SK-N-MC (cell line): ENCODE measurements at places on chromosomes 6 and 20.

DNA sequence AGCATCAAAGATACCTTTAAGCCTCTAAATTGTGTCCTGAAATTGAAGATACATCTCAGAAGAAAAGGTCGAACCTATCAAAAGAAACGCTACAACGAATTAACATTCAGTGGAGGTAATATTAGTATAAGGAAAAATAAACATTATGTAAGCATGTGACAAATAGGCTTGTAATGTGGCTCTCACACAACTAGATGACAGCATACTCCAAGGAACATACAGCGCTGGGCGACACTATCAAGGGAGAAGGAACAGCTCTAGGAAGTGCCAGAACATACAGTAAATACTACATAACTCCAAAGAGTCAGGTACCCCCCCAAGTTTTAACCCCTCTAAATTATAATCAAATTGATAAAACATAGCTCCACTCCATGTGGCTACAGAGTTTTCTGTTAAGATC, 103.5 kb downstream of the LAMP5 start:
- DNase-seq, result peak; percentile 58

DNA sequence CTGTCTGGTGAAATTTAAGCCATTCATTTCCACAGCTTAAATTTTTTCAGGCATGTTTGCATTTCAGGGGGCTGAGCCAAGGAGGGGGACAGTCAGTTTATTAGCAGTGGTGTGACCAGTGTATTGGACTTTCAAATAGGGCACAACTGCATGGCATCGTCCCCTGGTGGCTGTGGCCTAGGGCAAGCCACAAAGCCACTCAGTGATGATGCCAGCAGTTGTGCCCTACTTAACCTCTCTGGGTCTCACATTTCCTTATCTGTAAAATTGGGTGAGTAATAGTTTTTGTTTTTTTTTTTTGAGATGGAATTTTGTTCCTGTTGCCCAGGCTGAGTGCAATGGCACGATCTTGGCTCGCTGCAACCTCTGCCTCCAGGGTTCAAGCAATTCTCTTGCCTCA, 48.0 kb downstream of the CDC5L start:
- DNase-seq, result no peak

DNA sequence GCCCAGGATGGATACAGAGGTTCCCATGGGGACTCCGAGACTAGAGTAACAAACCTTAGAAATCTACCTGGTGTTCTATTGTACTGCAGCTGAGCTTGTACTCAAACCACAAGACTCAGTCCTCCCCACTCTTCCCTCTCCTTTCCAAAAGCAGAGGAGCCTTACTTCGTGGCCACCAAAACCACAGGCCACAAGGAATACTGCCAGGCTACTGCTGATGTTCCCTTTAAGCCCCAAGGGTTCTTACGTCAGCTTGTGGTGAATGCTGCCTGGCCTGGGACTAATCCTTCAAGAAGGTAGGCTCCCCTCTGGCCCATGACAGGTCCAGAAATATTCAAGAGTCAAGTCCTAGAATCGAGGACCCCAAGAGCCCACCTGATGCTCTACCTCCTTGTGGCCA, 10.5 kb upstream of the DEFB128 start:
- no peak for DNase-seq

GRCh38 chr20:51310216-51310615, 232.3 kb downstream of the NFATC2 start:
- no peak for DNase-seq

DNA sequence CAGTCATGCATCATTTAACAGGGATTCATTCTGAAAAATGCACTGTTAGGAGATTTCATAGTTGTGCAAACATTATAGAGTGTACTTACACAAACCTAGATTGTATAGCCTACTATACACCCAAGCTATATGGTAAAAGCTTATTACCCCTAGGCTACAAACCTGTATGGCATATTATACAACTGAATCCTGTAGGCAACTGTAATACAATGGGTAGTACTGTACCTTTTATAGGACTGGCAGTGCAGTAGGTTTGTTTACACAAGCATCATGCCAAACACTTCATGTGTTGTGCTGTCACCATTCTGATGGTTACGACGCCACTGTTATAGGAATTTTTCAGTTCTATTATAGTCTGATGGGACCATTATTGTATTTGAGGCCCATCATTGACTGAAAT, 39.3 kb upstream of the KHDC1 start:
- DNase-seq, result no peak

- no peak for DNase-seq
Observed at GRCh38 chr6:65123521-65123920, 583.5 kb downstream of the EYS start.

DNA sequence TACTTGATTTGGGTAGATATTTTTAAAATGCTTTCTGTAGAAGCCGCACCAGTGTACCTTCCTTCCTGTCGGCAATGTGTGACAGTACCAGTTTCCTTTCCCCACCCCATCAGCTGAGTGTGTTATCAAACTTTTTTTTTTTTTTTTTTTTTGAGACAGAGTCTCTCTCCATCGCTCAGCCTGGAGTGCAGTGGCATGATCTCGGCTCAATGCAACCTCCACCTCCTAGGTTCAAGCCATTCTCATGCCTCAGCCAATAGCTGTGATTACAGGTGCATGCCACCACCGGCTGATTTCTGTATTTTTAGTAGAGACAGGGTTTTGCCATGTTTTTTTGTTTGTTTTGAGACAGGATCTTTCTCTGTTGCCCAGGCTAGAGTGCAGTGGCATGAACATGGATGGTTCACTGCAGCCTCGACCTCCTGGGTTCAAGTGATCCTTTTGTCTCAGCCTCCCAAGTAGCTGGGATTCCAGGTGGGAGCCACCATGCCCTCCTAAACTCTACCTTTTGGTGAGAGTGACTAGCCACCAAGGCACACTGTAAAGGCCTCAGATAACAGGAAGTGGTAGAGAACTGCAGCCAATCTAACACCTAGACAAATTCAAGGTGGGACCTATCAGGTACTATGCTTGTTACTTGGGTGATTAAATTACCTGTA, 26.5 kb upstream of the ZBTB22 start:
- DNase-seq, result no peak

DNA sequence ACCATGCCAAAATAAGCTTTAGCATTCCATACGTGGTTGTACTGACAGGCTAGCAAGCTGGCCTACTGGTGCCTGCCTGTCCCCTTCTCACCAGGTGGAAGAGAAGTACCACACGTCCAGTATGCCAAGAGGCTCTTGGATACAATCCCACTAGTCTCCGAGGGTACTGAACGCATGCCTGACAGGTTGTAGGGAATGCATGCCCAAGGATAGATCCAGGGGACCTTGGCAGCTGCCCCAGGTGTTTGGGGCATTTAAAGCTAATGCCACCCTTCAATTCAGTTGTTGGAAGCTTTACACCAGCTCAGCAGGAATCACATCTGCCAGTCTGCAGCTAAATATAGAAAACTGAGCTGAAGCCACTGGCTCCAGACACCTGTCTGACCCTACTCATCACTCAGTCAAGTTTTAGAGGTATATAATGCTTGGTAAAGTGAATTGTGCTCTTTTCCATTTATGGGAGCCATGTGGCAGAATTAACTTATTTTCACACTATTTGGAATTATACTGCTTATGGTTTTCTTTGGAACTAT, 4.9 kb downstream of the TUBB2B start:
- no peak for DNase-seq

- no peak for DNase-seq
Observed at GRCh38 chr6:14546036-14546435, 428.5 kb downstream of the CD83 start.

DNA sequence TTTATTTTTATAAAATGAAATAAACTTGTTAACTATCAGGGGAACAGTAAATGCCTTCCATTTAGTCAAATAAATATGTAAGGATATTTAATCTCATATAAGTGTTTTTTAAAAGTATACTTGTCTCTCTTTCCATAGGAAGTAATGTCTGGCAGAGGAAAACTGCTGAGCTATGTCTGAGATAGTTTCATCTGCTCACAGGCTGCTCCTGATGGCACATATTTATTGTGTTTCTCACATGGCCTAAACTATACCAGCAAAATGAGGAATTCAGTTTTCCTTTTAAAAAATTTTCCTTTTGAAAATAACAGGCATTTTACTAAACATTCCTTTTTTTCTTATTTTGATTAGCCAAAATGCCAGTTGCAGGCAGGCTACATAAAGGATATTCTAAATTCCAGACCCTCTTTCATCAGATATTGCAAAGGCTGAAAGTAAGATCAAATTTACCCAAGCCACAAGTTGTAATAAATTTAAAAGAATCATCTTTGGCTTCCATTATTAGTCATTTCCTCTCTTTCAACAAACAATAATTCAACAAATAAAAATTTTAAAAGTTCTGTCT, 60.1 kb upstream of the RNF146 start:
- DNase-seq, result no peak

DNA sequence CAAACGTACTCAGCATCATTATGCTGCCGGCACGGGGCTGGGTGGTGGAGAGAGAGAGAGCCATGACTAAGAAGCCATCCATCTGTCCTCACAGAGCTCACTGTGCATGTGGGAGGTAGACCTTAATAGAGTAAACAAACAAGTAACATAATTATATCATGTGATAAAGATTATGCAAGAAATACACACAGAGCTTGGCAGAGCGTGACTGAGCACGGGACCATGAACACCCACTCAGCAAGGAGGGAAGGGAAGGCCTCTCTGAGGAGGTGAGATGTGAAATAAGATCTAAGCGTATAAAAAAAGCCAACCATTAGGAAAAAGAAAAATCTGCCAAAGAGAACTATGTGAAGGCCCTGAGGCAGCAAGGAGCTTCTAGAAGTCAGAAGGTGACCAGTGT, 207.5 kb downstream of the PTPRT start:
- no peak for DNase-seq

DNA sequence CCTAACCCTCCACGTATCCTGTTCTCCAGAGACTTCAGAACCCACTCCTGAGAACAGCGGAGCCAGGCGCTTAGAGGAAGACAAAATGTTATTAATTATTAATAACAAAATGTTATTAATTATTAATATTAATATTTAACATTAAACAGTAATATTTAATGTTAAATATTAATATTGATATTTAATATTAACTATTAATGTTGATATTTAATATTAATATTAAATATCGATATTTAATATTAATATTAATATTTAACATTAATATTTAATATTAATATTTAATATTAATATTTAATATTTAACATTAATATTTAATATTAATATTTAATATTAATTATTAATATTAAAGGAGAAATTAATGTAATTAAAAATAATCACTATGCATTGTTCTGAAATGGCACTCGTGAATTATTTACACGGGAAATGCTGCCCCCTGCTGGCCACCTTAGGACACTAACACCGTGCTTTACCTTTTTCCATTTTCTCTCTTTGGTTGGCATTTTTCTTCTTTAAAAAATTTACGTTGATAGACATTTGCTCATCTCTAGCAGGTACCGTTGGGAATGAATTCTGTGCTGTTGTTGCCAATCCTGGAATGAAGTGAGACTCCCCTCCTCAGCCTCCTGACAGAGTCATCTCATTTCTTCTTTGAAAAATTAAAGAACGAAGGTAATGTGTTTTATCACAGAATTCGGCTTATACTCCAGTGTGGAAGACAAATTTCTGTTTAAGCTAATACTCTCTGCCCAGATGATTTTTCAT, 7.5 kb upstream of the GGTLC1 start:
- DNase-seq, result no peak

DNA sequence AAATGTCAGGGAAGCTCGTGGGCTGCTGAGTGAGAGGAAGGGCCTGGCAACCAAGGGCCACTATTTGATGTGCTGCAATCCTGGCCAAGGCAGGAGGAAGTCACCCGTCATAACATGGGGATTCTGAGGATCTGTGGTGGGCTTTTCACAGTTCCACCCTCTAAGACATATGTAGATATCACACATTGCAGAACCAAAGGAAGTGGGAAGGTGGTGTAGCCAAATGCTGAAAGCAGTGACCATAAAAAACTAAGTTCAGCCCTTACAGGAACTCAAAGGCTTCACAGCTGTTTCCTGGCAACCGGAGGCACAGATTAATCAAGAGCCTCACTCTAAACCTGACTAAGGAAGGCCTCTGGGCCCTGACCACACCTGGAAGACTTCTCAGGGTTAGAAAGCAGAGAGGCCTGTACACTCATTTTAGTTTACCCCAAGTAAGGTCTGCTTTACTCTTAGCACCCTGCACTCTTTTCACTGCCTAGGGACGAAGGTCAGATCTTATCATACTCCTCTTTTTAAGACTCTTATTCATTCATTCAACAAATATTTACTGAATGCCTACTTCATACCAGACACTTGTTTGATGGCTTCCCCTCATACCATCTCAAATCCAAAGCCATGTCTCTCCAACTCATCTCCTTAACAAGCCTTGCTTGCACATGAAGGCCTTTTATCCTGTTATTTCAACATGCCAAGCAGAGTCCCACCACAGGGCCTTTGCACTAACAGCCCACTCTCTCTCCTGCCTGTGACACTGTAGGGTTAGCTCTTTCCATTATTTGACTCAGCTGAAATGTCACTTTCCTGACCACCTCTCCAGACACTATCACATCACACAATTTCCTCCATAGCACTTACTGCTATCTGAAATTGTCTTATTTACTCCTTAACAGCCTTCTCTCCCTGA, 2.6 kb downstream of the UBE2V1 start:
- no peak for DNase-seq

DNA sequence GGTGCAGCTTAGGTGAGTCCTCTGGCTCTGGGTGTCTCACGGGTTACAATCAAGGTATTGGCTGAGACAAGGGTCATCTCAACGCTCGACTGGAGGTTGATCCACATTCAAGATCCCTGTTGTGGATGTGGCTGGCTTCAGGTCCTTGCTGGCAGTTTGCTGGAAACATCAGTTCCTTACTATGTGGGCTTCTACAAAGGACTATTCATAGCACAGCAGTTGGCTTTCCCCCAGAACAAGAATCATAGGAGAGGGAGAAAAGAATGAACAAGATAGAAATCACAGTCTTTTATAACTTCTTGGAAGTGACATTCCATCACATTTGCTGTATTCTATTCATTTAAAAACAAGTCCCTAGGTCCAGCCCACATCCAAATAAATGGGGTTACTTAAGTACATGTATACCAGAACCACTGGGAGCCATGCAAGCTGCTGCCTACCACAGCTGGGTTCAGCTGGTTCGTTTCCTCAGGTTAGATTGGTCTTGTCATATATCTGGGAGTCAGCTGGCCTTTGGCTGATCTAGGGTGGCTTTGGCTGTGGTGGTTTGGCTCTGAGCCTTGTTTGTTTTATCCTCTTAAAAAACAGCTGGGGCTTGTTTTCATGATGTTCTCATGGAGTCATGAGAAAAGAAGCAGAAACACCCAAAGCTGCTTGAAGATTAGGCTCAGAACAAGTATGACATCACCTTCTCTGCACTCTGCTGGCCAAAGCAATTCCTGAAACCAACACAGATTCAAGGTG, 433.2 kb upstream of the SPTLC3 start:
- DNase-seq, result no peak

GRCh38 chr6:122078481-122078880, 321.0 kb upstream of the HSF2 start:
- DNase-seq, result no peak
